ENCODE measurements at places on chromosomes 1 and 21.

- ATAC-seq = no peak
- no peaks in the 10 kb centered on the region for H3K36me3 ChIP-seq
- no peaks in the 10 kb centered on the region for H3K27me3 ChIP-seq
- peaks cover 5% of the 10 kb centered on the region for H3K4me1 ChIP-seq
- H3K27ac ChIP-seq = no peak overlapping the region
Measured at GRCh38 chr1:31694069-31694963, 9.5 kb downstream of the COL16A1 start.

DNA sequence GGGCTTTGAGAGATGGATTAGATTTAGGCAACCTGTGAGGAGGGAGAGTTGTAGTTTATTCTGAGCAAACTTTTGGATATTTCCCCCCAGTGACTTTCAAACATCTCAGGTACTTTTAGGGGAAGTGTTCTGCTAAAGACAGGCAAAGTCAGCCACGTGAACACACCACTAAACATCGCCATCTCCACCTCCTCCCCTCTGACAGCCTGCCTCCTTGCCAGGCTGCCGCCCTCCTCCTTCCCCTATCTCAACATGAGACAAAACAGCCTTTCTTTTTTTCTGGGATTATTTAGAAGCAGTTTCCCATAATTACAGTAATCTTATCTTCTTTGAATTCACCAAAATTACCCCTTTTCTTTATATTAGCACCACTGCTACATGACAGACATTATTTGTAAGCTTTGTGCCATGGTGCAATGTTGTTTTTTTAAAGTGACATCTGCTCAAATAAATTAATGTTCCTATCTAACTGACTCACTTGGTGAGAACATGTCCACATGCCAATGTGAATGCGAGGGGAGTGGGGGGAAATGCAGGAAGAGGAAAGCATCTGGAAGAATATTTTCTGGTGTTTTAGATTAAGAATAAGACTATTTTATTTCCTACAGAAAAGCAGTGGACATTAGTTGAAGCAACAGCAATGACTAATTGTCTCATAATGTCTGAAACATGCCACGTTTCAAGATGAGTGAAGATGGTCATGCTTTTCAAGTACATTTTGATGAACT is 147.8 kb upstream of the ATP1B1 start:
- ATAC-seq = no peak
- peaks cover 5% of the 10 kb centered on the region for H3K27me3 ChIP-seq
- no peaks in the 10 kb centered on the region for H3K4me1 ChIP-seq
- H3K27ac ChIP-seq = no peak overlapping the region
- H3K36me3 ChIP-seq = no peaks in the 10 kb centered on the region

DNA sequence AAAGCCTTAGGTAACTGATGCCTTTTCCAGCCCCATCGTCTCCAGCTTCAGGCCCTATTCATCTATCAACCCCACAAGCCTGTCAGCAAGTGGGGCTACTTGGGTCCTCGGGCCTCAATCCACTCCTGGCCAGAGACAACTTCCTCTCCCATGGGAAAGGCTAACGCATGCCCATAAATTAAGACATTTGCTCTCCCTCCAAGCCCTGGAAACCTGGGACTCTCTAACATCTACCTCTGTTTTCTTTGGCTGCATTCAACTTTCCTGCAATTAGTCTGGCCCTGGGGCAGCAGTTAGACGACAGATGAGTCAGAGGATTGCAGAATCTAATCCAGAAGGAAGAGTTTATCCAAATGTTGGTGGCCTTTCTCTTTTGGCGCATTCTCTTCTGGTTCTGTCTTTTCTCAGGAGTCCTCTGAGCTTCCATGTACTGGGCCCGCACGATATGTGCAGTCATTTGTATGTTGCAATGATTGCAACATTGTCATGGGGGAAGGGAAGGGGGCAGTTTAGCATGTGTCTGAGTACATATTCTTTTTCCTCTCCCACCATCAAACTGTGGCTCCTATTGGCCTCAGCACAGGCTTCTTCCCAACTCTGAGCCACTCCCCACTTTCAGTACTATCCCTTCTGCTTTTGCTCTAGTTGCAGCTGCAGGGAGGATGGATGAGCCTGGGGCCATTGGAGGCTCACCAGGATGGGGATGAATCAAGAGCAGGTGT is 54.4 kb downstream of the NAV1 start:
- no peak overlapping the region for H3K27ac ChIP-seq
- no peak overlapping the region for H3K4me3 ChIP-seq
- no peaks in the 10 kb centered on the region for H3K4me1 ChIP-seq
- no peak for ATAC-seq

DNA sequence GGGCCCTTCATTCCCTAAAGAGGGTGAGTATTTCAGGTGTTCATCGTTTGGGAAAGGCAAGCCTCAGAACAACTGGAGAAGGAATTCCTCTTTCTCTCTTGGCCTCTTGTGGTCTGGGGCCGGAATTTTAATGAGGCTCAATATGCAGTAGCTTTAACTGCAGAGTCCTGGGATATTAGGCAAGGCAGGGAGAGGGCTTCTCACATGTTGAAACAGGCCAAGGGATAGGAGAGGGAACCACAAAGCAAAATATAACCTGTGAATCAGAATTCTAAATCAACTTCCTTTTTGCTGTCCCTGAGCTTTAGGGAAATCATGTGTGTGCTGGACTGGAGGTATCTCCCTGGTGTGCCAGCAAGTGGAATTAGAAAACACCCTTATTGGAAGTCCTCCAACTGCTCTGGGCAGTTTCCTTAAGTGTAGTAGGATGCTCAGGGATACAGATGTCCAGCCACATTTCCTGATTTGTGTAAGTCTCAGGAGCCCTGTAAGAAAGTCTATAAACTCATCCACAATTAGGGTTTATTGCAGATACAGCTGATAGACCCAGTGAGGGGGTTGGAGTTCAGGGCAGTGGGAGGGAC is 215.8 kb upstream of the ZRANB2 start:
- no peaks in the 10 kb centered on the region for H3K27me3 ChIP-seq
- no peak for ATAC-seq
- H3K4me3 ChIP-seq = no peak overlapping the region
- H3K4me1 ChIP-seq = no peaks in the 10 kb centered on the region
- H3K36me3 ChIP-seq = no peaks in the 10 kb centered on the region

GRCh38 chr1:234776256-234776875 is 166.4 kb upstream of the IRF2BP2 start:
- H3K36me3 ChIP-seq = peaks cover 11% of the 10 kb centered on the region
- peaks cover 21% of the 10 kb centered on the region for H3K4me1 ChIP-seq
- no peak for ATAC-seq
- no peak overlapping the region for H3K27ac ChIP-seq

DNA sequence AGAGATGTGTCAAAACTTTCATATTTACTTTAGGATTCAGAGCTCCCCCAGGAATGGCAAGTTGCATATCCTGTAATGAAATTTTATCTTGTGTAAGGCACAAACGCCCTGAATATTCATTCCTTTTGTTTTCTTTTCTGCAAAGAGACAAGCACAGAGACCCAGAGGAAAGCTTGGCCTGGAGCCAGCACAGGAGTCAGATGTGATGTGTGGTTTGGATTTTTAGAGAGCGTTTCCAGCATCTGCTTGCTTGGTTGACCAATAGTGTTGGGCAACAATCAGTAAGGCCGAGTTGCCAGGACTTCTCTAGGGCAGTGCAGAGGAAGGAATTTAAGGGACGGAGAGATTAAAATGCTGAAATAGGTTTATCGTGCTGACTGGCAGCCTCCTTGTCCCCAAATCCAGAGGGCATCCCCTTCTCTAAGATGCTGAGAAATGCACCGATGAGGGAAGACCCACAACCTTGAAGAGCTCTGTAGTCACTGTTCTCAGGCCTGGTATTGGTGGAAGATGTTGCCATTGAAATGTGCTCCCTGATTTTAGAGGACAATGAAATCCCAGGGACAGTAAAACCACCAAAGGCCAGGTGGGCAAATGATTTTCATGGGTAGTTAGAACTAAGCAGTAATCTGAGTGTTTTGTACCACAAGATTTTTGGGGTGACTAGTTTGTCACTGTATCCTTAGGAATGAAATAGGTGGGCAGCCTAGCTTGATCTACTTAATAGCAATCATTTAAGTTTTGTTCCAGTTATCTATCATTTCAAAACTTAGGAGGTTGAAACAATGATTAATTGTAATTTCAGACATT is 37.9 kb upstream of the RHOU start:
- H3K4me3 ChIP-seq = no peak overlapping the region
- no peaks in the 10 kb centered on the region for H3K27me3 ChIP-seq
- peak; percentile 55 for ATAC-seq
- peaks cover 8% of the 10 kb centered on the region for H3K4me1 ChIP-seq
- no peak overlapping the region for H3K27ac ChIP-seq
- H3K36me3 ChIP-seq = no peaks in the 10 kb centered on the region

GRCh38 chr21:27326301-27326700 is 359.4 kb upstream of the ADAMTS5 start:
- no peak for ATAC-seq
- H3K4me1 ChIP-seq = no peaks in the 10 kb centered on the region
- no peaks in the 10 kb centered on the region for H3K27me3 ChIP-seq
- H3K36me3 ChIP-seq = no peaks in the 10 kb centered on the region
- no peak overlapping the region for H3K27ac ChIP-seq

DNA sequence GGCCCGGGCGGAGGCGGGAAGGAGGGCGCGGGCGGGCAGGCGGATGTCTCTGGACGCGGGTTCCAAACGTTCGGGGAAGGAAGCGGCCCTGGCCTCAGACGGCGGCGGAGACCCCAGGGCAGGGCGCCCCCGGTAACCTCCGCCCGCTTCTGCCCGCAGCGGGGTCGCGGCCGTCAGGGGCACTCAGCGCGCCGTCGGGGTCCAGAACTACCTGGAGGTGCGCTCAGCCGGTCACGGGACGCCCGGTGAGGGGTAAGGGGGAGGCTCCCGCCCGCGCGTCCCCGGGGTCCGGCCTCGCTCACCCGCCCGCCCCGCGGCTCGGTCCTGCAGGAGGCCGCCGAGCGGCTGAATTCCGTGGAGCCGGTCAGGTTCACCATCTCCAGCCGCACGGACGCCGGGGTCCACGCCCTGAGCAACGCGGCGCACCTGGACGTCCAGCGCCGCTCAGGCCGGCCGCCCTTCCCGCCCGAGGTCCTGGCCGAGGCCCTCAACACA is 406 bp downstream of the PUSL1 start:
- no peak overlapping the region for H3K27ac ChIP-seq
- peak overlapping the region; percentile 69 for H3K4me3 ChIP-seq
- no peak for ATAC-seq

DNA sequence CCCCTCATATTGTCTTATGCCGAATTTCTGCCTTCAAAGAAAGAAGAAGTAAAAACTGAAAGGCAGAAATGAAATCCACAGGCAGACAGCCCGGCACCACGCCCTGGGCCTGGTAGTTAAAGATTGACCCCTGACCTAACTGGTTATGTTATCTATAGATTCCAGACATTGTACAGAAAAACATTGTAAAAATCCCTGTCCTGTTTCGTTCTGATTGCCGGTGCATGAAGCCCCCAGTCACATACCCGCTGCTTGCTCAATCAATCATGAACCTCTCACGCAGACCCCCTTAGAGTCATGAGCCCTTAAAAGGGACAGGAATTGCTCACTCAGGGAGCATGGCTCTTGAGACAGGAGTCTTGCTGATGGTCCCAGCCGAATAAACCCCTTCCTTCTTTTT is 49.3 kb downstream of the JMJD4 start:
- H3K27me3 ChIP-seq = no peaks in the 10 kb centered on the region
- no peak overlapping the region for H3K27ac ChIP-seq
- ATAC-seq = no peak
- H3K4me1 ChIP-seq = no peaks in the 10 kb centered on the region
- H3K4me3 ChIP-seq = no peak overlapping the region
- H3K36me3 ChIP-seq = no peaks in the 10 kb centered on the region

DNA sequence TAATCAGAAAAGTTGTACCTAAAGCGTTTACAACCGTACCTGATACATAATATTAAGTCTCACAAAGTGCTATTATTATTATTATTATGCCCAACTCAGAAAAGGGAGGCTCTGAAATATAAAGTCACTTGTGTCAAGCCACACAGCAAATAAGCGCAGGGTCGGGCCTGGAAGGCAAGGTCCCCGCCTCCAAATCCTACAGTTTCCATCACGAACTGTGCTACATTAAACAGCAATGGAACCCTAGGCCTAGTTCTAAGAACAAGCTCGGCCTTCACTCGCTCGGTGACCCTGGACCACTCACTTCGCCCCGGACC is 549 bp downstream of the PARS2 start:
- no peaks in the 10 kb centered on the region for H3K36me3 ChIP-seq
- peak overlapping the region; percentile 89 for H3K27ac ChIP-seq
- peaks cover 11% of the 10 kb centered on the region for H3K4me1 ChIP-seq
- H3K27me3 ChIP-seq = no peaks in the 10 kb centered on the region

- ATAC-seq = no peak
- no peaks in the 10 kb centered on the region for H3K36me3 ChIP-seq
- no peak overlapping the region for H3K4me3 ChIP-seq
Measured at GRCh38 chr1:76055987-76056386, 18.6 kb upstream of the ST6GALNAC3 start.

DNA sequence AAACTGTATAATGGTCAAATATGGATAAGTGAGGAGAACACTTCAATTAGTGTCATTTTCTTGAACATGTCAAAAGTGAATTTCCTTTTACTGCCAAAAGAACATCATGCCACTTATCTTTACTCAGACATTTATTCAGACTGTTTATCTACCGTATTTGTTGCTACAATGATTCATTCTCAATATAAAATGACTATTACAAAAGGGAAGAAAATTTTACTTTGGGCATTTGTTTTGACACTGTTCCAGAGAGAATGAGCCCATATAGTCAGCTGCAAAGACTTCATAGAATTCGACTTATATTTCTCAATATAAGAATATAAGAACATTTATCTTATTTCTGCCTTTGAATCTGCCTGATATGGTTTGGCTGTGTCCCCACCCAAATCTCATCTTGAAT is 1699.1 kb downstream of the BRINP3 start:
- no peaks in the 10 kb centered on the region for H3K27me3 ChIP-seq
- H3K27ac ChIP-seq = no peak overlapping the region
- no peak for ATAC-seq
- H3K4me1 ChIP-seq = no peaks in the 10 kb centered on the region
- no peaks in the 10 kb centered on the region for H3K36me3 ChIP-seq
- no peak overlapping the region for H3K4me3 ChIP-seq

GRCh38 chr21:41960386-41960785 is 6.6 kb upstream of the C2CD2 start:
- peaks cover 19% of the 10 kb centered on the region for H3K27me3 ChIP-seq
- no peak for ATAC-seq
- peaks cover 4% of the 10 kb centered on the region for H3K4me1 ChIP-seq
- H3K36me3 ChIP-seq = no peaks in the 10 kb centered on the region

- no peak overlapping the region for H3K4me3 ChIP-seq
- no peak for ATAC-seq
- no peaks in the 10 kb centered on the region for H3K4me1 ChIP-seq
Measured at GRCh38 chr1:171116676-171117075, 26.0 kb downstream of the FMO3 start.

GRCh38 chr1:175499595-175500382 is 243.6 kb downstream of the TNR start:
- H3K4me1 ChIP-seq = no peaks in the 10 kb centered on the region
- no peak overlapping the region for H3K4me3 ChIP-seq
- H3K36me3 ChIP-seq = no peaks in the 10 kb centered on the region
